ENCODE measurements at places on chromosomes 7 and 10. TPM values are rescaled to one million over a fixed set of nuclear protein-coding genes. Genes with fewer than 3 reads are reported as not detected.

DNA sequence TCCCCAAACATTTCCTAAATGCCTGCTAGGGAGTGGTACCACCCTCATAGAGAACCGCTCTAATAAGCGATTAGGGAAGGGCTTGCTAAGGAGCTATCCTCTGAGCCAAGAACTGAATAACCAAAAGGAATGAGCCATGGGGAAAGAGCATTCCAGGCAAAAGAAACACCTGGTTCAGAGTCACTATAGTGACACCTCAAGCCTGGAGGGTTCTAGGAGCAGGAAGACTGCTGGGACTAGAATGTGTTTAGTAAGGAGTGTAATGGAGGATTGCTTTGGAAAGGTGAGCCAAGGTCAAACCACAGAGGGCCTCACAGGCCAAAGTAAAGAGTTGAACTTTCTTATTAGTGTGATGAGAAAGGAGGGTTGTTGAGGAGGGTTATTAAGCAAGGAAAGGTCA is 38.7 kb upstream of the NRBF2 start:
- H3K4me3 ChIP-seq: no peak overlapping the region
- no peaks in the 10 kb centered on the region for H3K27me3 ChIP-seq
- H3K4me1 ChIP-seq: no peaks in the 10 kb centered on the region
- DNase-seq: peak; percentile 51
- H3K27ac ChIP-seq: no peak overlapping the region

GRCh38 chr10:104981995-104982394 is 340.9 kb downstream of the SORCS3 start:
- no peak overlapping the region for H3K4me3 ChIP-seq
- H3K27ac ChIP-seq: no peak overlapping the region
- no peaks in the 10 kb centered on the region for H3K27me3 ChIP-seq
- DNase-seq: no peak
- no peaks in the 10 kb centered on the region for H3K4me1 ChIP-seq

GRCh38 chr7:43018446-43018845 is 86.3 kb downstream of the MRPL32 start:
- no peak overlapping the region for H3K27ac ChIP-seq
- no peaks in the 10 kb centered on the region for H3K36me3 ChIP-seq
- DNase-seq: no peak
- H3K27me3 ChIP-seq: no peaks in the 10 kb centered on the region

Gene SLC26A5
- 1.3 TPM for total RNA-seq

GRCh38 chr10:104037261-104037951 is 48.3 kb downstream of the COL17A1 start:
- no peak overlapping the region for H3K4me3 ChIP-seq
- no peak overlapping the region for H3K27ac ChIP-seq
- peaks cover 13% of the 10 kb centered on the region for H3K36me3 ChIP-seq
- no peaks in the 10 kb centered on the region for H3K27me3 ChIP-seq

Gene C10orf143
- total RNA-seq: 6.0 TPM

Gene PIP
- not detected for total RNA-seq

DNA sequence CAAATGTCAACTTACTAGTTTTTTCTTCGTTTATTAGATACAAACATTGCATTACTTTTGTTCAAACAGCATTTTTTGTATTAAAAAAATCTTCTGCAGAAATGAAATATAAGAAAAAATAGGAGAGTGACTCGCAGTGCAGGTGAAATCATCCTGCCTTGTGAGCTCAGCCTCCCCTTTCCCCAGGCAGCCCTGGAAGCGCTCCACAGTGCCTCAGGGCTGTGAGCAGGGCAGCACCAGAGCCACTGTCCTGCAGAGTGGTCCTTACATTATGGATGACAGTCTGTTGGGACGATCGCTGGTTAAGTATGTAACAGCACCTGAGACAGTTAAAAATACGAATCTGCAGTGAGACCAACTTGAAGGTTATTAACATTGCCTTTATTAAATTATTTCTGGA is 695.4 kb upstream of the POM121L12 start:
- H3K27ac ChIP-seq: no peak overlapping the region
- no peaks in the 10 kb centered on the region for H3K4me1 ChIP-seq
- H3K4me3 ChIP-seq: no peak overlapping the region
- no peaks in the 10 kb centered on the region for H3K36me3 ChIP-seq
- no peak for DNase-seq
- no peaks in the 10 kb centered on the region for H3K27me3 ChIP-seq

Gene OR2A1
- not detected for total RNA-seq

Measured in upper lobe of left lung (tissue), 6 donors.